Effector CD8-positive, alpha-beta T cell (primary cell): ENCODE measurements at places on chromosomes 6 and 20.

- no peak for DNase-seq
Measured at GRCh38 chr6:90701146-90701781, 114.4 kb upstream of the MAP3K7 start.

GRCh38 chr6:151549790-151550189 is 56.0 kb downstream of the CCDC170 start:
- no peak for DNase-seq

GRCh38 chr6:149480502-149481280 is 4.1 kb downstream of the ZC3H12D start:
- DNase-seq = no peak

DNA sequence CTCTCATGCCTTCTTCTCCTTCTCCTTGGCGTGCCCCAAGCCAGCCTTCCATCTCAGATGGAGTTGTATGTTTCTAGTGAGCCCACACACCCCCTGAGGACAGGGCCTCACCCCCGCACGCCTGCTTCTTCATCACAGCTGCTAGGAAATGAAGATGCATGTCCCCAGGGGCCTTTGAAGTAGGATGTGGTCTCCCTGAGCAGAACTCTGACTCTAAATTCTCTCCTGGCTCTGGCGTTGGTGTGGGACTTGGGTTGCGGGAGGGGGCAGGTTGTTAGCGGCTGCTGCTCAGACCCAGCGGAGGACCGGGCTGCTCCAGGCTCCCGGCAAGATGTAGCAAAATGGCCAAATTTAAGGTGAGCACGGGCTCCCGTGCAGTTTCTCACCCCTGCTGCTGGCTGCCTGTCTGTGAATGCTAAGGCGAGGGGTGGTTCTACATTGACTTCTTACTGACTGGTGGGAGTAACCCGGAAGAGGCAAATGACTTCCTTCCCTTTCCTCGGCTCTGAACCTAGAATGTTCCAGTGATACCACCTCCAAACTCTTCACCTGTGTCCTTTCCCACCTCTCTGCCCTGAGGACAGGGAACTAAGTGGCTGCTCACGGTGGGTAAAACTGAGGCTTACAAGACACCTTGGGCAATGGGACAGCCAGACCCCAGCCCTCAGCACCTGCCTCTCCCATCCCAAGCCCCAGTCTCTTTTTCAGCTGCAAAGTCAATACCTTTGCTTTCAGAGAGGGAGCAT is 8.8 kb downstream of the SYNJ2 start:
- DNase-seq = no peak

DNA sequence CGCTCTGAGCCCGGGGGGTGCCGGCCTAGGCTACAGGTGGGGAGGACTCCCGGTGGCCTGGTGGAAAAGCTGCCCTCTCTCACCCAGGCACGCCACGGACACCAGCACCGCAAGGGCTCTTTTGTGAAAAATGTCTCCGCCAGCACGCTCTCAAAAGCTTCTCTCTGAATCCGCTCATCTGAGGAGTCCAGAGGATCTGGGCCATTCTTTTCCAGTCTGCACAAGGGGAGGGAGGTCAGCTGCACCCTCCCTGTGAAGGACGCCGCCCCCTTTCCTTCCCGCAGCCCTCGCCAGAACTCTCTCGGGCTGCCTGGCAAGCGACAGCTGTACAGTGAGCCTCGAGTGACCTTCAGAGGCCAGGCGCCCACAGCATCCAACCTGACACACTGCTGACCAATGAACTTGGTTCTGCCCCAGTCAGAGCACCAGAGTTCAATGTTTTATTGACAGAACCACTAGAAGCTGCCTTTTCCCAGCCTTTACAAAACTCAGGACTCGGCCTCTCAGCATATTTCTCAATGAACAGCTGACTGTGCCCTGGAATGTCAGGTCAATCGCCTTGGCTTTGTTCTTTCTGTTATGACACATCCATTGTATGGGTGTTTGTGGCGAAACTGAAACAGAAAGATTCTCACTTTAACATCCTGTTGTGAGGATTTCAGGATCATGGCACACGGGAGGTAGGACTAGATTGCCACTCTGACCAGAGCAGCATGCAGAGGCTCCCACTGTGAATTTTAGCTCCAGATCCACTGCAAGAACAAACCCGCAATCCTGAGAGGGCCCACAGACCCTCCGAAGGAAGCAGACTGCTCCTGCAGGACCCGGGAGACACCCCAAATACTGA is 26.7 kb downstream of the SERPINB9 start:
- no peak for DNase-seq
